ENCODE measurements at places on chromosomes 7 and 10. TPM values are rescaled to one million over a fixed set of nuclear protein-coding genes. Genes with fewer than 3 reads are reported as not detected.

Gene UCMA
- polyA plus RNA-seq = not detected

Gene PPP1R3C
- polyA plus RNA-seq = 134 TPM

Gene PRR15
- polyA plus RNA-seq = not detected

Gene FLNC
- 823 TPM for polyA plus RNA-seq

Gene PRLHR
- not detected for polyA plus RNA-seq
